ENCODE measurements at places on chromosomes 2 and 18.

- DNase-seq = no peak
These were observed 3.8 kb downstream of the ANKMY1 start for GRCh38 chr2:240553956-240554480.

GRCh38 chr2:2868085-2868484 lies 509.5 kb downstream of the EIPR1 start:
- no peak for DNase-seq

- DNase-seq = no peak
These were observed 786.8 kb downstream of the ERBB4 start for GRCh38 chr2:211751848-211752247.

DNA sequence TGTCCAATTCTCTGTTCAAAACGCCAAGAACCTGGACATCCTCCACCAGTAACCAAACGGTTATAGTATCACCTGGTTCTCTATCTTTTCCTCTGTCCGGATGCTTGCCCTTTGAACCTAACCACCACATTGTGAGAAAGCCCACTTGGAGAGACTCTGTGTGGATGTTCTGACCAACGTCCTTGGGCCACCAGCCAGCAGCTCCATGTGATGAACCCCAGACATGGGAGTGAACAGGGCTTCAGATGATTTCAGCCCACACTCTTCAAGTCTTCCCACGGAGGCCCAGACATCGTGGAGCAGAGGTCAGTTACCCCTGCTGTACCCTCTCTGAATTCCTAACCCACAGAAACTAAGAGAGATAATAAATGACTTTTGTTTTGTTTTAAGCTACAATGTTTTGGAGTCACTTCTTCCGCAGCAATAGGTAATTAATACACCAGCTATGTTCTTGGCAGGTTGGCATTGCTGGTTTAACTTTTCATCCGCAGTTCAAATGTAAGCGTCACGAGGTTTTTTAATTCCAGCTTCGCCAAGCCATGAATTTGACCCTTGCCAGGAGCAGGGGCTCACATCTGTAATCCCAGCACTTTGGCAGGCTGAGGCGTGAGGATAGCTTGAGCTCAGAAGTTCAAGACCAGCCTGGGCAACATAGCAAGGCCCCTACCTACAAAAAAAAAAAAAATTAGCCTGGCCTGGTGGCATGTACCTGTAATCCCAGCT lies 36.1 kb upstream of the ZNF532 start:
- no peak for DNase-seq

GRCh38 chr2:232941912-232942594 lies 71.0 kb downstream of the NGEF start:
- DNase-seq = no peak

DNA sequence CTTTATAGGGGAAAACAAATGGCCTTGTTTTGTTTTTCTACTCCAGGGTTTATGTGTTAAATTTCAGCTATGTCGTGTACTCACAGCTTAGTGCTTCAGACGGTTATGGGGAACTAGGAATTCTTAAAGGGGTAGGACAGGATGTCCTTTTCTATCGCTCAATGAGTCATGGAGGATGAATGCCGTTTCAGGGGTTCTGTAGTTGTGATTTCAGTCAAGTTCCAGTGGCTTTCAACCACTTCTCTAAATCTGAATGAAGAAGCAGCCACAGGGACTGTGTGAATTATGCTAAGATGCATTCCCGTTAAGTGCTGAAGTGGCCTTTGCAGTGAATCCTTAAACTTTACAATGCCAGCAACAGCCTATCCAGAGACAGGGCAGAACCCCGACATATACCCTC lies 1231.7 kb upstream of the ZEB2 start:
- DNase-seq = no peak

DNA sequence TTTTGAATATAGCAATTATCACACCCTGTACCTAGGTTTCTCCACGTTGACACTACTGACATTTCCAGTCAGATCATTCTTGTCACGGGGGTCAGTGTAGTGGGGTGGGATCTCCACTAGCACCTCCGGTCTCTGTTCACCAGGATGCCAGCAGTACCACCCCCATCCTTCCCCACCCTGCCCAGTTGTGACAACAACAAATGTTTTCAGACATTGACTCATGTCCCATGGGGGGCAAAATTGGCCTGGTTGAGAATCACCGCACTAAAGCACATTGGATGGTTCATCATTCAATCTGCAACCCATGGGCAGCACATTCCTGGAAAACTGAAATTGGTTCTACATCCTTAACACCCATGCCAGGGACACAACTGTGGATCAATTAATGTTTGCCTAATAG lies 32.3 kb downstream of the FEZ2 start:
- DNase-seq = no peak

GRCh38 chr2:204425821-204426220 lies 119.5 kb upstream of the PARD3B start:
- no peak for DNase-seq

GRCh38 chr2:163210430-163210918 lies 371.9 kb upstream of the KCNH7 start:
- no peak for DNase-seq

DNA sequence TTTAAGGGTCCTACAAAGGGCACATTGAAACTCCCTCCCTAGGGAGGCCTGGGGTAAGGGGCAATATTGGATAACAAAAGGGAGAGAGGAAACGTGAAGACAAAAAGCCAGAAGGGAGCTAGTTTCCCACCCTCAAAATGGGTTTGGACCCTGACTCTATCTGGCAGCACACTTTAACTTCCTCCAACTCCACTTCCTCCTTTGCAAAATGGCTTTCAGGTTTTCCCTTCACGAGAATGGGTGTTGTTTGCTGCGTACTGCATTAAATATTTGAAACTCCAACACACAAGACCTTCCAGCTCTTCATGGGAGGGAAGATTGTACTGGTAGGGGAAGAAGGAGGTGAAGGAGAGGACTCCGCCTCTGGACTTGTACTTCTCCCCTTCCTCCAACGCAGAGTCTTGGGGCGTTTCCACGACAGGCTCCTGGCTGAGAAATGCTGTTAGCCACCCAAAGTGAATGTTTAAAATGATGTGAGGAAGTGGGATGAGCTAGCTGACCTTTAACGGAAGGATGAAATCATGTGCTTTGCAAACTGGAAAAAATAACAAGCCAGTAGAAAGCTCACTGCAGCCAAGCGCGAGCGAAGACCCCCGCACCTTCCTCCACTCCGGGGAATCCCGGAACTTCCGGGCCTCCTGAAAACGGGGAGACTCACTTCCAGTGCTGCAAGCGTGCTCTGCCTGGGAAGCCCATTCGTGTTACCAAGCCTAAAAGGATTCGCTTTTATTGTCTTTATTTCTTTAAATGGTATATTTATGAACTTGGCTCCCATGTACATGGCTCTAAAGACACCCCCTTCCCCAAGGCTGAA lies 85.6 kb downstream of the VIT start:
- no peak for DNase-seq

DNA sequence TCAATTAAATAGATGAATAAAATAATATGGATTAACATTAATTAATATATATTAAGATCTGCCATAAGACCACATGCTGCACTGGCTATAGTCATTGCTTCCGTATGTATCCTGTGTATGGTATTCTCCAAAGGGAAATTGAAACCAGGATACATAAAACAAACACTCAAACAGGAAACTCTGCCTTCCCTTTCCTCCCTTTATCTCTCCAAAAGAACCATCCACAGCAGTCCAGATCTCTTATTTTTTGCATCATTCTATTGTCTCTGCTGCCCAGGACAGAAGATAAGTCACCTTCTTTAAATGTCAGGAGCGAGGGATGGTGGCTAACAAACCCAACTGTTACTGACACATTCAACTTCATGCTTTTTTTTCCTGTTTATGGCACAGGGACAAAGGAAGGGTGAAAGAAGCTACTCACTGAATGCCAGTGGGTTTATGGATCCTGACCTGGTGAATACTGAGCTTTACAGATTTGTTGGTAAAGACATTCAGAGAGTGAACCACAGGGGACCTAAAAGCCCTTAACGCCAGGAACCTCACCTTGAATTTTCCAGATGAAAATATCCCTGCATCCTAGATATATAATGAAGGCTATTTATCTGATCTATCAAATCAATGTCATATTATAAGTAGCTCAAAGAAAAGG lies 67.5 kb downstream of the CSRNP3 start:
- DNase-seq = no peak

DNA sequence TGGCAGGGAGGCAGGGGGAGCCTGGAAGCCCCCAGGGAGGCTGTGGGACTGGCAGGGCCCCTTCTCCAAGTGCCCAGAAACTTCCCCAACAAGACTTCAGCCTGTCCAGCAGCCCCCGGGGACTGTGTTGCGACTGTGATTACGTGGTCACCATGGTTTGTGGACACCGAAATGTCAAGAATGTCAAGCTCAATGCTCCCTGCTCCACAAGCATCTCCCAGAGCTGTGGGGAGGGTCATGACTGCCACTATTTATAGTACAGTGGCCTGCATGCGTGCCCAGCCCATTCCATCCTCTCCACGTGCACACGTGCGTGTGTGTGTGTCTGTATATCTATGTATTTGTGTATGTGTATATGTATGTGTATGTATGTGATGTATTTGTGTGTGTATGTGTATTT lies 93.8 kb upstream of the MBOAT2 start:
- DNase-seq = no peak

- no peak for DNase-seq
These were observed 80.9 kb downstream of the CHRNA1 start for GRCh38 chr2:174683392-174683759.

- no peak for DNase-seq
These were observed 162.8 kb downstream of the SRBD1 start for GRCh38 chr2:45448217-45448616.

DNA sequence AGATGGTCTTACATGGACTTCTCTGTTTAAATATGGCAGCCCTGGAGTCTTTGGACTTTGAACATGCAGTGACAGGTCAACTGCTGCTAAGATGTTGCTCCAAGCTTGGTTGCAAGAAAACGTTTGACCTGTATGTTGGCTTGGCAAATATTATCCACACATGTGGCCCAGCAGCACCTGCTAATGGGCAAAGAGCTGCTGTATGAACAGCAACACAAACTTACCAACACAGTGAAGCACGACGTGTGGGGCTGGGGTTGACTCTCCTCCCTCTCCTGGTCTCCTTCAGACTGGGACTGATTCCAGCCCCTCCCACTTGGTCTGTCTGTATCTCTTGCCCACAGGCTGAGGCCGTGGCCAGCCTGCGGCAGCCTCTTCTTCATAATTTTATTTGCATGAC lies 3.8 kb downstream of the KCNE4 start:
- no peak for DNase-seq

GRCh38 chr2:188676010-188676400 lies 298.2 kb upstream of the COL3A1 start:
- no peak for DNase-seq

DNA sequence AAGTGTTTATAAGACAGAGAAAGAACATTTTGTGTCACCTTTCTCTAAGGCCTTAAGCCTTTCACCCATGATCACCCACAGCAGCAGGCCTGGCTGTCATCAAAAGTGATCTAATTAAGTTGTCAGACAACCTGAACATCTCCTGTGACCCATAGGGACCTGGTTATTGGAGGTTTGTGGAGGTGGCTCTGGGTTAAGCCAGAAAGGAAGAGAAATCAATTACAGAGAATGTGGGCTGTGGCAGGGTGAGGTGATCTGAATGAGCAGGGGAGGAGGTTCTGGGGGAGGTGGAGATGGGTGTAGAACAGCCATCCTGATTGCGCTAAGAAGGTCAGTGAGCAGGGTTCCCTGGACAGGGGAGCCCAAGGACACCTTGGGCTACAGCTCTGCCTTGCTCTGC lies 170.8 kb downstream of the FSHR start:
- DNase-seq = no peak

DNA sequence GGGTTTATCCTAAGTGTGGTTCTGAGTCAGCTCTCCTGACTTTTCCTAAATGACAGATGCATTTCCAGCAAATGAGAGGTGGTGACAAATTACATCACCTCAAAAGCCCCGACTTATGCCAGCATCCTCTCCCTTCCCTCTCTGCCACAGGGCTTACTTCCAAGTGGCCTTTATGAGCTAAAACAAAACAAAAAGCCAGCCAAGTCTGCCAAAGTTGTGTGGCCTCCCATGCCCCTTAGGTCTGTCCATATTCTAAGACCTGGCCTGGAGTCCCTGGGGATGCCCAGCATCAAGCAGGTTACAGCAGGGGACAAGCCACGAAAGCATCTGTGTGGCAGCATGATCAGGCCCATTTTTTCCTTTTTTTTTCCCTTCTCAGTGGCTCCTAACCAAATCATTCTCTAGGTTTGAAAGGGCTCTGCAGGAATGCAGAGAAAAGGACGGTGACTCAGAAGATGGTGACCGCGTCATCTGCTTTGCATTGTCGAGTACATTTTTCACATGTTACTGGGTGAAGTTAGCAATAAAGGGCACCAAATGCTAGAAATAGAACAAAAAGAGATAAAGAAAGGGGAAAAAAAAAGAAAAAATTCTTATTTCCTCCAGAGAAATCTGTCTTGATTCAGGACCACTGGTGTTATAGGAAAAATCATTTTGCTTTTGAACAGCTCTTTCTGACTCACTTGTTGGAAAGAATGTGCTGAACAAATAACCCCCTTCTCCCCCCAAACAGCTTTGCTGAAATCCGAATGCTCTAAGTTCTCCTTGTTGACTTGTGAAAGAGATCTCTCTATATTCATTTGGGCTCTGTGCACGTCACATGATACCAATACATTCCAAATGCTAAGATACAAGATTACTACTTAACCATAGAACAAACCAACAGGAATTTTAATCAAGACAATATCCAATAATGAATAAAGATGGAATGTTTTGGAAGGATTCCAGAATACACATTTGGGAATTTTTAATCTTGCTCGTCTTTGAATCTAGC lies 178.7 kb downstream of the EN1 start:
- DNase-seq = no peak

DNA sequence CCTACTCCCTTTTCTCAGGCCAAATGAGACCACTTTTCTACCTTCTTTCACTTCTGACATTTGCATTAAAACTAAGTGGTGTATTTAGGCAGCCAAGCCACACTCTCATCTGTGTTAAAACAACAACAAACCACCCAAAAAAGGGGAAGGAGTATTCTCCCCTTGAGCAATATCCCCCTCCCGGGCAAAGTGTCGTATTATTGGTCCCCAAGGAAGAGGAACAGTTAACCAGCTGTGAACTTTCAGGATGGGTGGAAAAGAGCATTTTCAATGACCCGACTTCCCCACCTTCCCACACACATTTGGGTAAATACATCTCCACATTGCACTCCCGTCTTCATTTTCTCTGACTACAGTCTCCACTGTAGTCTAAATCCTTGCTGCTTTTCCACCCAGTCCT lies 44.3 kb downstream of the FEZ2 start:
- no peak for DNase-seq

DNA sequence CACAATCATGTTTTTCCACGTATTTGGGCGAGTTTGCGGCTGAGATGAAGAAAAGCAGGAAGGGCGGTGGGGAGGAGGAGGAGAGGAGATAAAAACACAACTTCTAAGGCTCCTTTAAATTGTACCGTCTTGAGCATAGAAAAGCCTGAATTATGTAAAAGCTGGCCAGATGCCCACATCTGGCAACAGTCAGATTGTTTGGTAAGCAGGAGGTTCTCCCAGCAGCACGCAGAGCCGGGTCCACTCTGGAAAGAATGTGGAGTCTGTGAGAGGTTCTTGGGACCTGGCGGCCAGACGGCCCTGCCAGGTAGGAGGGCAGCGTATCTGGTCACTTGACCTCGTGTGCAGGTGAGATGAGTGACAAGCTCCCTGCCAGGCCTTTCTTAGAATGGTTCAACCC lies 215.3 kb upstream of the APCDD1 start:
- DNase-seq = no peak

- DNase-seq = no peak
These were observed at the start of gene OTX1 for GRCh38 chr2:63050334-63051041. OTX1 (plus strand) TSS chr2:63050830; CDS start chr2:63052991, 2,161 bp downstream.

- DNase-seq = no peak
These were observed 52.4 kb downstream of the FAM168B start for GRCh38 chr2:131040661-131041401.

GRCh38 chr18:46184727-46185126 lies 80.5 kb downstream of the HAUS1 start:
- no peak for DNase-seq

- DNase-seq = no peak
These were observed 236.4 kb downstream of the HDAC4 start for GRCh38 chr2:239164335-239164871.

All from effector CD4-positive, alpha-beta T cell (primary cell).